ENCODE measurements at places on chromosomes 7 and 10. TPM values are rescaled to one million over a fixed set of nuclear protein-coding genes. Genes with fewer than 3 reads are reported as not detected.

The EPC1 gene
- 16.8 TPM for total RNA-seq

The ACTR3C gene
- 0.02 TPM for total RNA-seq

The CCL26 gene
- 7.7 TPM for total RNA-seq

The CCDC7 gene
- 0.66 TPM for total RNA-seq

The CTTNBP2 gene
- total RNA-seq = 0.67 TPM
